Activated naive CD4-positive, alpha-beta T cell treated with anti-CD3 and anti-CD28 coated beads, Interleukin-2, amount 50 U/mL, for 72 hours (primary cell): ENCODE measurements at places on chromosomes 16 and 17.

DNA sequence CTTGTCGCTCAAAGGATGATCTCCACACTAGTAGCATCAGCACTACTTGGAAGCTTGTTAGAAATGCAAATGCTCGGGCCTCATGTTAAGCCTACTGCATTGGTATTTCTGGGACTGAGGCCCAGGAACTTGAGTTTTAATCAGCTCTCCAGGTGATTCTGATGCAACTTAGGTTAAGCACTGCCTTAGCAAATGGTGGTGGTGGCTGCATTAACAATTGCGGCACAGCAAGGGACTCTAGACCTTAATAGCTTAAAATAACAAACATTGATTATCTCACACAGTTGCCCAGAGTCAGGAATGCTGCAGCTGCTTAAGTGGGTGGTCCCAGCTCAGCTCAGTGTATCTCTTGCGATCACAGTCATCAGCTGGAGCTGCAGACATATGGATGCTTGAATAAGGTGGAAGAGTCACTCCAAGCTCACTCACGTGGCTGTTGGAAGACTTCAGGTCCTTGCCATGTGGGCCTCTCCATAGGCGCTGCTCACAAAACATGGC is 25.8 kb downstream of the HS3ST3A1 start:
- DNase-seq, result no peak

DNA sequence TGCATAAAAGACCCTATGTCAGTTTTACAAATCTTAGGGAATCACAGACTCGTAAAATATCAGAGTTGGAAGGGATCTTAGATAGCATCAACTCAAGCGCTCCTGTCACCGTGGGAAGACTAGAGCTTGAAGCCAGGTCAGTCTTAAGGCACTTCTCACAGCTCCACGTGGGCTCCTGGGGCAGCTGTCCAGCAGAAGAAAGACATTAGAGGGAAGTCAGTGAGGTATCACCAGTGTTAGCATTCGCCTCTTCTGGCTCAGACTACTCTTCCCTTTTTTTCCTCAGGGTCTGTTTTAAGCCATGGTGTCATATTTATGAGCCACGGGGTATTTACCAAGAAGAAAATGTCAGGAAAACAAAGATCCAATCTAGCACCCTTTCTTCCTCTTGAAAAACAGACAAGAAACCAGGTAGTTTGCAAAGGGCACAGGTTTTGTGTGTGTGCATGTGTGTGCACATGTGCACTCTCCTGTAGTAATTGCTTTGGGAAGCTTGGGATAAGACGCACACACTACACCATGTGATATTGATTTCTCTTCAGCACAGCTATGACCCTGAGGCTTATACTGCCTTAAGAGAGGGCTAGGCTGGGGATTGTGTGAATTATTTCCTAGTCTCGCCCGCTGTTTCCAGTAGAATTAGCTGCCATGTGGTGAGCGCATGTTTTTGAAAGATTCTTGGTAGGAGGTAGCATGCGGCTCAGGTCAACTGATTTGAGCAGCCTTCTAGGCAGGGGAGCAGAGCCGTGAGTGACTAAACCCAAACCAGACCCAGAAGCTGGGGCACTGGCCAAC is 61.0 kb upstream of the ELAC2 start:
- DNase-seq, result no peak

DNA sequence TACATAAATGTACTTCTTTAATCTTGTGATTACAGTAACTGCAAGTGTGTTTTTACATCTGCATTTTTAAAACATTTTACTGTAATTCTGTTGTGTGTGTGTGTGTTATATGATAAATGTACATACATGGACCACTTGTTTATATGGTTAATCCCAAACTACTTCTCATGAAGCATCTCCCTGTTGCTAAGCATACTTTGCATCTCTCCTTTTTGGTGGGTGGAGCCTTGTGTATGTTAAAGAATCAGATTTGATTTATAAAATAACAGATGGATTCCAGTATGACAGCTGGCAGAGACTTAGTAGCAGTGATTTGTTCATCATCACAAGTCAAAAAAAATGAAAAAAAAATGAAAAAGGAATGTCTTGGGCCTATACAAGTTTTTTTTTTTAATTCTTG is 56.0 kb upstream of the RHBDL3 start:
- DNase-seq, result no peak

GRCh38 chr17:57561072-57561861 is 183.8 kb downstream of the CCDC182 start:
- no peak for DNase-seq

DNA sequence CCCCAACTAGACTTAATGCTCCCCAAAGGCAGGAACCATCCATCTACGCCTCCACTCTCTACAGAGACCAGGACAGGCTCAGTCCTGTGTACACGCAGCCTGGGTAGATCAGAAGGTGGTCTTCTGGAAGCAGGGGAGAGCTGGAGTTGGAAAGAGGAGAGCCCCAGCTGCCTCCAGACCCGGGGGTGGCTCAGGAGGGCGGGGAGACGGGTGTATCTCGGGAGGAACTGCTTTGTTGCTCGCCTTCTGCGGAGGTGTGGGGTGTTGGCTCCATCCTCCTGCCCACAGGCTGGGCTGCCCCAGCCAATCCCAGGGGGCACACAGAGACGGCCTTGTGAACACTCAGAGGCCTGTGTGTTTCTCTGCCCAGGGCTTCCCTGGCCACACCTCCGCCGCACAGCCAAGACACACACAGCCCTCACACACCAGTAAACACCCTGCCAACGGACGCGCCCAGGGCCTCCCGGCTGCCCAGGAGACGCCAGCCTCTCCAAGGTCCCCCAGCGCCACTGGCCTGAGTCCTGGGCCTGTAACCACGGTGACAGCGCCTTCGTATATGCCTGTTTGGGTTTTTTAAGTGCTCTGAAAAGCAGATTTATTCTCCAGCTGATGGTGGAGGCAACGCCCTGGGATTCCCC is 143.4 kb upstream of the CDC42EP4 start:
- no peak for DNase-seq

- no peak for DNase-seq
Observed at GRCh38 chr17:8151641-8152111, 528 bp downstream of the PER1 start.

- DNase-seq, result no peak
Observed at GRCh38 chr16:24424364-24424763, 115.0 kb upstream of the RBBP6 start.

GRCh38 chr16:46929378-46930332 is 43.8 kb downstream of the DNAJA2 start:
- DNase-seq, result peak; percentile 64

GRCh38 chr17:69078864-69079263 is 18.1 kb upstream of the ABCA9 start:
- DNase-seq, result no peak

GRCh38 chr17:9987779-9988585 is 82.9 kb upstream of the RCVRN start:
- no peak for DNase-seq

DNA sequence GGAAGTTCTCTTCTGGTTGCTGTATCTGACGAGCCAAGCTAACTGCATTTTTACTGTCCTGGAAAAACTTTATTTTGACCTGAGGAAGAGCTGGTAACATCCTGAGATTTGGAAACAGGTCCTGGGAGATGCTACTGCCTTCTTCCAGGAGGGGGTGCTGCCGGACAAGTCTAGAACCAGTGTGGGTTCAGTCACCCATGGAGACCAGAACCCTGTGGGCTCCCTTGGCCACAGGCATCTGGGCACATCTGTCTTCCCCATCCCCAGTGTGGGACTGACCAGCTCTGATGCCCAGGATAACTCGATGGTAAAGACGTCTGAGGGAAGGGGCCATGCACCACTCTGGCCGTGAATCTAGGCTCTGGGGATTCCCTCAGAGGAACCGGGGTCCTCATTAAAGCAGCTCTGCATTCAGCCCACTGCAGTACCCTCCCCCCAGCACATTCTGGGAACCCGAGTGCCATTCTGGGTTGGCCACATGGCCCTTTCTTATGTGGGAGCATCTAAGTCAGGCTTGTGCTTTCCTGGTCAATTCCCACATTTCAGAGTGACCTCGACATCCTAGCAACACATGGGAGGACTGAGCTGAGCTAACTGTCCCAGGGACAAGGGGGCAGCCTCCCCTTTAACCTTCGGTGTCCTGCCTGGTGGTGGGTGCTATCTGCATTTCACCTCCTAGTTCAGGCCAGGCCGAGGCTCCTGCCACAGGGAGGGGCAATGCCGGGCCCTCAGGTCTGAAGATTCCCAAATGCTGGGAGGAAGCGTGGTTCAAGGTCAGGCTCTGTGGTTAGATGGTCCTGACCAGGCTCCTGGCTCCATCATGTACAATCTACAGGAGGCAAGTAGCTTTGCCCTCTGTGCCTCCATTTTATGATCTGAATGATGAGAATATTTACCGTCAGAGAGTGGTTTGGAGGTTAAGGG is 6.4 kb downstream of the C16orf86 start:
- no peak for DNase-seq

DNA sequence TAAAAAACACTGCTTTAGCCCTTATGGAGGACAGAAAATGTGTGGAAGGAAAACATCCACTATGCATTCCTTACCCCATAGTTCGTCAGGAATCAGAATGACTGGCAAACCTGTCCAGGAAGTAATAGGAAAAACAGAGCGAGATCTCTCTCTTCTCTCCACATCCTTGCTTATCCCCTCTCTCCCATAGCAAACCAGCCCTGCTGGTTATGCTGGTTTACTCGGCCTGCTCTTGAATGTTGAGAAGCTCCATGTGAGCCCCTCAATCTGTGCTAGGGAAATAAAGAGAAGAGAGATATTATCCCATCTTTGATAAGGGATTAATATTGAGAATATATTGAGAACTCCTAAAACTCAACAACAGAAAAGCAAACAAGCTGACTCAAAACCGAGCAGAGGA is 402.8 kb upstream of the RBFOX1 start:
- no peak for DNase-seq

GRCh38 chr16:30375864-30376263 is 1.3 kb downstream of the MYL11 start:
- no peak for DNase-seq

GRCh38 chr17:76497979-76498875 is 3.0 kb downstream of the RHBDF2 start:
- DNase-seq, result no peak

GRCh38 chr16:69669577-69669976 is 56.8 kb downstream of the NQO1 start:
- DNase-seq, result no peak

DNA sequence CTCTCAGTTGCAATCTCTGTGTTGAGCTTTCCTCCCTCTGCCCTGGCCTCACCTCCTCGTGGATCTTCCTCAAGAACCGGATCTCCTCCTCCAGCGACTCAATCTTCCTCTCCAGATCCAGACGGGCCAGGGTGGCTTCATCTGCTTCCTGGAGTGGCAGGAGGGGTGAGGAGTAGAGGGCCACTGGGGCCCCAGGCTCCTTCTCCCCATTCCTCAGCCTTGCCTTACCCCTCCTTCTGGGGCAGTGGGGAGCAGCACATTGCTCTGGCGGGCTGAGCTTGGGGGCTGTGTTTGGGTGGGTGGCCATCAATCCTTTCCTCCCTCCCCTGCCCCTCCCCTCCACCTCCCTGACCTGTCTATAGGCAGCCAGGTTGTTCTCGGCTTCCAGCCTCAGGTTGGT is 1.6 kb downstream of the GFAP start:
- no peak for DNase-seq

DNA sequence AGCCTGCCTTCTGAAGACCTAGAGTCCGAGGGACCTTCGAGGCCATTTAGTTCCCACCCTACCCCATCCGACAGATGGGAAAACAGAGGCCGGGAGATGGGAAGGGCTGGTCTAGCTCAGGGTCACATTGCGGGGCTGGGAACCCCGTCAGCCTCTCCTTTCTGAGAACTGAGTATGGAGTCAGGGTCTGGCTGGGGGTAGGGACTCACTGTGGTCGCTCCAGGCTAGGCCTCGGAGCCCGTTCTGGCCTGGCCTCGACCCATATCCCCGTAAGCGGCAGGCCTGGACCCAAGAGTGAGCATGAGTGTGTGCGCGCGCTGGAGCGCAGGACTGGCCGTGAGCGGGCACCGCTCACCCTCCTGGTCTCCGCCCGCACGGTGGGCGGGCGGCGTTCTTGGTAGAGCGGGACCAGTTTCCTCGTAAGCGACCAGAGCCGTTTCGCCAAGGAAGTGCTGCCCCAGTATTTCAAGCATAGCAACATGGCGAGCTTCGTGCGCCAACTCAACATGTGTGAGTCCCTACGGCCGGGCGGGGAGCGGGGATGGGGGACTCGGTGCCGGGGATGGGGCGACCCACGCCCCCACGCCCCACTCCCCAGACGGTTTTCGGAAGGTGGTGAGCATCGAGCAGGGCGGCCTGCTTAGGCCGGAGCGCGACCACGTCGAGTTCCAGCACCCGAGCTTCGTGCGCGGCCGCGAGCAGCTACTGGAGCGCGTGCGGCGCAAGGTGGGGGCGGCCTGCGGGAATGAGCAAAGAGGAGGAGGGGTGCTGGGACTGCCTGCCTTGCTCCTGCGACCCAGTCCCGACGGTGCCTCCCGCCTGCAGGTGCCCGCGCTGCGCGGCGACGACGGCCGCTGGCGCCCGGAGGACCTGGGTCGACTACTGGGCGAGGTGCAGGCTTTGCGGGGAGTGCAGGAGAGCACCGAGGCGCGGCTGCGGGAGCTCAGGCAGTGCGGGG is 855 bp downstream of the HSF4 start:
- DNase-seq, result no peak

DNA sequence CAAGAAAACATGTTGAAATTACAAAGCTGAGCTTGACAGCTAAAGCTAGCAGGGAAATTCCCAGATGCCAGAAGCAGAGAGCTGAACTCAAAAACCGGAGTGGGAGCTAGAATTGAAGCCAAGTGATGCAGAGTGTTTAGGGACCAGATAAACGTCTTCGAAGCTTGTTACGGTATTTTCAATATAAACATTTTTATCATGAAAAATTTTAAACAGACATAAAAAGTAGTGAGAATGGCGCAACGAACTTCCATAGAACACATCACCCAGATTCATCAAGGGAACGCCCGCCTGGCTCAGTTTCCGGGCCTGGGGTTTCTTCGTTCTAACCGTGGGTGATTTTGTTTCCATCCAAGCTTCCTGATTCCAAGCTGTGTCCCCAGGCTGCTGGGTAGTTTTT is 18.1 kb downstream of the SPNS2 start:
- DNase-seq, result no peak

DNA sequence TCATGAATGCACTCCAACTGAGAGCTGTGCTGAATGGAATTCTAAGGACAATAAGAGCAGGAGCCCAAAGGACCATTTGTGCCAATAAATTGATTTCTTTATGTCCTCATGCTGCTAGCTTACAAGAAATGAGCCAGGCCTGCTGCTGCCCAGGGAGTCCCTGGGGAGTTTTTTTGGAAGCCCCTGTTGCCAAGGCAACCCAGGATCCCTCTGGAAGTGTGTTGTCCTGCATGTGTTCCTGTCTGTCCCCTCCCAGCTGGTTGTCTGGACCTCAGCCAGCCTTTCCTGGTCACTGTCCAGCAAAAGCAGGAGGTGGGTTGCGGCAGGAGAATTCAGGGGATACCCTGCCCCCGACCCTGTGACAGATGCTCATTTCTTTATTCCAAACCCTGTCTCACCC is 51.0 kb upstream of the GPRC5B start:
- no peak for DNase-seq
